WERI-Rb-1 (cell line): ENCODE measurements at places on chromosomes 1 and 21.

DNA sequence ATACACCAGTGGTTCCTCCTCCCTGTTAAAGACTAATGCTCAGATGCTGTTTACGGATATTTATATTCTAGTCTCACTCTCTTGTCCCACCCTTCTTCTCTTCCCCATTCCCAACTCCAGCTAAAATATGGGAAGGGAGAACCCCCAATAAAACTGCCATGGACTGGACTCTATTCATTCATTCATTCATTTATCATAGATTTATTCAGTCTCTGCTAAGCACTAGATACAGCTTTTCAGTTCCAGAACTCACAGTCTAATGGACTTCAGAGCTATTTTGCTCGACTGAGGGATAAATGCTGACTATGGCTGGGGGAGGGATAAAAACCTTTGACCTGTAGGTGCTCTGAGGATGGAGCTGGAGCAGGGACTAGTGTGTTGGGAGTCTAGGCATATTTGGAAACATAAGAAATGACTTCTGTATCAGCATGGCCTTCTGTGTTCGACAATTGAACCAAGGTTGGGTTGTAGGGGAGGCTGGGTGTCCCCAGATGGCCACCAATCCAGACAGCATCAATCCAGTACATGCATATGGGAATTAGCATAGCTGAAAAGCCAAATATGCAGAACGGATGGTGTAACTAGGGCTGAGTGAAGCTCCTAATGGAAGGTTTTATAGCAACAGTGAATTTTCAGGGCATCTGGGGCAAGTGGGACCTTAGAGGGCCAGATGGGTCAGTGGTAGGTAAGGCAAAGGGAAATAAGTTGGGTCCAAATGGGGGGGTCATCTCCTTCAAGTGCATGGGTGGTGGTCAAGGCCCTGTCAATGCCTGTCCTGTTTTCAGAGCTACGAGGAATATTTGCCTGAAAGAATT is 4.1 kb downstream of the APOA2 start:
- no peak for DNase-seq

- DNase-seq: no peak
These were observed 78.0 kb downstream of the MPZL1 start for GRCh38 chr1:167799747-167800146.

DNA sequence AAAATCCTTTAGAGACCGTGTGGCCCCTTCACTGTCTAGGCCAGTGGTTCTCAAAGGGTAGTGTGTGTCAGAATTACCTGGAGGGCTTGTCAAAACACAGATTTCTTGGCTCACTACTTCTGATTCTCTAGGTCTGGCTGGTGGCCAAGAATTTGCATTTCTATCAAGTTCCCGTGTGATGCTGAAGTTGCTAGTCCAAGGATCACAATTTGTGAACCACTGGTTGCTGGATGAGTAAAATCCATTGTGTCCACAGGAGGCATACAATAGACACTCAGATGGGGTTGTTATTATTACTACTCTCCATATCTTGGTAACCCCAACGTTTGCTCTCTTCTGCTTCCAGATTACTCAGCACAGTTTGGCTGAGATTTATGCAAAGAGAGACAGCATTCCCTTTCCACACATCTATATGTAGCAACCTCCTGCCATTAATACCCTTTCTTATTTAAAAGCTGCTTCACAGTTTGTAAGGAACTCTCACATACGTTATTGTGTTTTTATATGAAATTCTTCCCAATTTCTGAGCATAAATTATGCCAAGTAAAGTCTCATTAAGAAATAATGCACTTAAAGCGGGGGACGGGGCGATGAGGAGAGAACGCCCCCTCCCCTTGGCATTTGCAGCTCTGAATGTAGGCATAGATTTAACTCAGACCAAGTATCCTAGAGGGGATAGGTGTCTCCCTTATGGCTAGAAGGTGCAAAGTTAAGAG is 720 bp upstream of the TMCC2 start:
- no peak for DNase-seq

DNA sequence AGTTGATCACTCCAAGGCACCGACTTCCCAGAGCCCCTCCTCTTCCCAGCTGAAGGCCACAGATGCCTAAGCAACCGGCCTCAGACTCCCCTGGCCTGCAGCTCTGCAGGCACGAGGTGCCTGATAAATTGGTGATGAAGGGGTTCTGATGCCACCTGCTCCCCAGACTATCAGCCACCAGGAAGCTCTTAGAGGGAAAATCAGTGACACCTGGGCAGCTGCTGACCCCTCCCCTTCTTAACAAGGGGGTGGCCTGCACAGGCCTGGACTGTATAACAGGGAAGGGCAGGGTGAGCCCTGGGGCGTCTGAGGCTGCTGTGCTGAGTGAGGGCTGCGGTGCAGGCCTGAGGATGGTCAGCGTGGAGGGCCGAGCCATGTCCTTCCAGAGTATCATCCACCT is at the start of gene PADI6:
PADI6 (plus strand) TSS at position 301 of the 400 bp plus-strand sequence; CDS start at position 351, 50 bp downstream.
- no peak for DNase-seq

DNA sequence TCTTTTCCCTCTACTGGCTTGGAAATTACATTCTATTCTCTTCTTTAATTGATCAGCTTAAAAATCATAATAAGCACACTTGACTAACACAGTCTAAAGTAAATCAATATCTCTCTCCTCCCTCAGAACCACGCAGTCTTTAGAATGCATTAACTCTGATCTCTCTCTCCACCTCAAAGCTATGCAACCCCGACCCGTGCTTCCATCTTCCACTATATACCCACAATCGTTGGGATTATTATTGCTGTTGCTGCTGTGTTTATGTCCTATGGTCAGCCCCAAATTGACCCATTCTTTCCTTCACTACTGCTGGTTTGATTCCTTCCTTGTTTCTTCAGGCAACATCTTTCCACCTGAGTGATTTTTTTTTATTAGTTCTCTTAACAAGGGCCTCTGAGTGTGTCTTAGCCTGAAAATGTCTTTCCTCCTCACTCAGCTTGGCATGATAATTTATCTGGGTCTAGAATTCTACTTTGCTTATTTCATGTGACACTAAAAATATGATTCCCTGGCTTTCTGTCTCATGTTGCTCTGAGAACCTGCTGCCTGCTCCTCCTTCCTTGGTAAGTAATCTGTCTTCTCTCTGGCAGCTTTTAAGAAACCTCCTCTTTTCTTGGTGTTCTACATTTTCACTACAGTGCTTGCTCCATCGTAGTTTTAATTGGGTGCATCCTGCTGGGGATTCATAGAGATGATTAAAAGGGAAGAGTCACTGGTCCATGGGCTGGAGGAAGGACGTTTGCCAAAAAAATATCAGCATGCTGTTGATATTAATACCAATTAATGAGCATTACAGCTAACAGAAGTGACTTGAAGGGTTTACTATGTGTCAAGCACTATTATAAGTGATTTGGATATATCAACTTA is 472.2 kb downstream of the MATN1 start:
- DNase-seq: no peak

DNA sequence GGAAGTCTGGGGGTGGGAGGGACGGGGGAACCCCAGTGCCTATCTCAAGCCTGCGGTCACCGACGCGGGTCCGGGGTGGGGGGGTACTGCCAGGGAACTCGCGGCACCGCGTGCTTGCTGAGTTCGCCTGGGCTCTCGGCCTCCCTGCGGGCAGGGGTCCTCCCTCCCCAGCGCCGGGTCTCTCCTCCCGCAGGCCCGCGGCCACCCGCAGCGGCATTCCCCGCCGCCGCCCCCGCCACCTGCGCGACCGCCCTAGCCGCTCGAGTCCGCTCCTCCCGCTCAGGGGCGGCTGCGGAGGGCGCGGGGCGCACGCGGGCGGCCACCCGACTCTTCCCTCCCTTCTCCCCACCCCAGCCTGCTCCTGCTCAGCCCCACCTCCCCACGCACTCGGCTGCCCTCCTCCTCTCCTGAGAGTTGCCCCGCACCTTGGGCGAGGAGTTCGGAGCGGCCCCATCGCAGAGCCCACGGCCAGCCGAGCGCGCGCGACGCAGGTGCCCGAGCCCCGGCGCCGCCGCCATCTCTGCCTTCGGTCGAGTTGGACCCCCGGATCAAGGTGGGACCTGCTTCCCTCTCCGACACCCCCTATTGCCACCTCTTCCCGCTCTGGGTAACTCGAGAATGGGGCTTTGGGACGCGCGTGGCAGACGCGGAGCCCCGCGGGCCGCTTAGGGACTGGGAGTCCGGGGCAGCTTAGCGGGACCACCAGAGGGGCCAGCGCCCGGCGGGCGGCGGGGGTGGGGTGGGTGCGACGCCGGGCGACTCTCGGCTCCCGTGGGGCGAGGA is 105.0 kb downstream of the LEPR start:
- peak; percentile 41 for DNase-seq

- DNase-seq: no peak
These were observed 30.1 kb downstream of the SPSB1 start for GRCh38 chr1:9322661-9323244.

- DNase-seq: no peak
These were observed at the start of gene NFASC for GRCh38 chr1:204870160-204870912. Gene NFASC, plus strand, starts transcription at chr1:204870862. Its CDS starts 73,454 bp downstream, at chr1:204944316.

DNA sequence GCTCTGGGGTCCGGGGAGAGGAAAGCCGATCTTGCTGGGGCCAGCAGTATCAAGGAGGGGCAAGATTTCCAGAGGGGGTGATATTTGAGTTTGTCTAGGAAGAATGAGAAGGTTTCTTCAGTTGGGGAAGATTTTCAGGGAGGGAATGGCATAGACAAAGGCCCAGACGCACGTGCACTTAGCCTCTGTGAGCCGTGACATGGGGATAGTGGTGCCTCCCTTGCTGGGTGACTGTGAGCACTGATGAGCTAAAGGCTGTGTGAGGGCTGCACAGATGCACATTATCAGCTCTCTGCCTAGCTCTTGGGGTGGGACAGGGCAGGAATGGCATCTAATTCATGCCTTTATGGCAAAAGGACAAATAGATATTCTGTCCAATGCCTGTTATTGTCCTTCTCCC is 1.8 kb downstream of the CDCP2 start:
- DNase-seq: no peak
